ENCODE measurements at places on chromosomes 4 and X. TPM values are rescaled to one million over a fixed set of nuclear protein-coding genes. Genes with fewer than 3 reads are reported as not detected.

DNA sequence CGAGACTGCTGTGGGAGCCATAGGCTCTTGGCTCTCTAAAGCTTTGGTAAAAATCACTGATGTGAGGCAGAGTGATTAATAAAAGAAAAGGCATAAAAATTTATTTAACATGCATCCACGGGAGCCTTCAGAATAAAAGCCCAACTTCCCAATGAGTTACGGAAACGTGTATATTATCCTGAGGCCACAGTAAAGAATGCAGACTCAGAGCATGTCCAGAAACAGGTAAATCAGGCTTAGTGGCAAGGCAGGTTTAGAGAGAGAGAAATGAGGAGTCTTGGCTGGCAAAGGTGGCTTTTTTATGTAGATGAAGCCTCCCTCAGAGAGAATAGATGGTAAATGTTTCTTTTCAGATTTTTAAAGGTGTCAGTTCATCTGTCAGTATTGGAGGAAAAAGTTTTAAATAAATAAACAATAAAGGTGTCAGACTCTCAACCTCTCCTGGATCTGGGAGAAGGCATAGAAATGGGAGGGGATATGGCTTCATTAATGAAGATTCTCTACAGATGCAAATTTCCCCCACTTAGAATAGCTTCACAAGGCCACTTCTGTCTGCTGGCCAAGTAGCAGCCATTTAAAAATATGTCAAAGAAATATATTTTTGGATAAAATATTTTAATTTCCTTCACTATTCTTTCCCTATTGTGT is 24.0 kb downstream of the C4orf51 start:
- DNase-seq, result no peak

- DNase-seq, result no peak
Observed at GRCh38 chrX:20796450-20796849, 529.7 kb upstream of the RPS6KA3 start.

GRCh38 chr4:22389240-22389870 is 126.5 kb downstream of the ADGRA3 start:
- peak; percentile 48 for DNase-seq

- no peak for DNase-seq
Observed at GRCh38 chrX:79371101-79371500, 4.0 kb upstream of the ITM2A start.

GRCh38 chr4:165118256-165118909 is 5.7 kb upstream of the TMEM192 start:
- DNase-seq, result no peak

DNA sequence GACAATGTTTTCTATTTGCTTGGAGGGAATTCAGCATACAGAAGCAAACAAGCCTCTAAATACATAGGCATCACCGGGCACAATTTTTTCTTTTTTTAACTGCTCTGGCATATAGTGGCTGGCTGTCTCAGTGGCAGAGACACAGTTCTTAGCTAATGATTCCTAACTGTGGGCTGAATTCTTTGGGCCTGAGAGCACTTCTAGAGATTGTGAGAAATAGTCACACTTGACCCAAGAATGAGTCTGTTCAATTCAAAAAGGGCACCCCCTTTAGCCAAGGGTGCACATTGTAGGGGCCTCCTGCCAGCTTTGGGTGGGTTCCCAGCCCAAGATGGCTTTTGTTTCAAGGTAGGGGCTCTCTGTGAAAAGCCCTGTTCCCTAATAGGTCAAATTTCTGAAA is 345.7 kb downstream of the ARHGAP10 start:
- DNase-seq, result no peak

- no peak for DNase-seq
Observed at GRCh38 chrX:74902806-74903205, 22.4 kb downstream of the NEXMIF start.

GRCh38 chr4:8319731-8320385 is 50.3 kb downstream of the HTRA3 start:
- no peak for DNase-seq

DNA sequence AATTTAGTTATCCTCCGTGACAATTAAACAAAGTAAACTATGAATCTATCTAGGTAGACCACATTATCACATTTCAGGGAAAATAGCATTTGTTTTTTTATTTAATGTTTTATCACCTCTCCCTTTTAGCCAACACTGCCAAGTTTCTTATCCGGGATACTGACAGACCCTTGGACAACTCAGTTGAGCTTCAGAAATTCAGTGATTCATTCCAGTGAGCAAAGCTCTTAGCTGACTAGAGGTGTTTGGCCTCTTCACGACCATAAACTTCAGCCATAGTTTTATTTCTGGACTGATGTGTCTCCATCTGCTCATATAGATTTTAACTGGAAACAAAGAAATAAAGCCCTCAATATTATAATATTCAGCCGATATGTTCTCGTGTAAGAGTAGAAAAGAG is 15.2 kb downstream of the SLITRK2 start:
- no peak for DNase-seq

GRCh38 chr4:125306112-125306511 is 8.6 kb upstream of the FAT4 start:
- no peak for DNase-seq

GRCh38 chrX:74178536-74178935 is 125.4 kb upstream of the ZCCHC13 start:
- no peak for DNase-seq

GRCh38 chr4:124061413-124061812 is 651.1 kb downstream of the ANKRD50 start:
- DNase-seq, result no peak

ERCC6L gene
- total RNA-seq, result 12.5 TPM

RP2 gene
- total RNA-seq, result 5.7 TPM

MND1 gene
- 29.9 TPM for total RNA-seq

GNRHR gene
- not detected for total RNA-seq

Measured in HCT116 (cell line).